Mesothelial cell of epicardium (in vitro differentiated cells): ENCODE measurements at places on chromosomes 4 and X. TPM values are rescaled to one million over a fixed set of nuclear protein-coding genes. Genes with fewer than 3 reads are reported as not detected.
A peak's percentile ranks its signal among the peaks of the same experiment; 100 is the strongest.

- no peak overlapping the region for H3K4me3 ChIP-seq
- no peak overlapping the region for H3K27ac ChIP-seq
- DNase-seq, result no peak
- H3K36me3 ChIP-seq, result no peaks in the 10 kb centered on the region
- H3K4me1 ChIP-seq, result peaks cover 5% of the 10 kb centered on the region
- H3K27me3 ChIP-seq, result peaks cover 51% of the 10 kb centered on the region
Measured at GRCh38 chrX:8684201-8684965, 47.6 kb downstream of the ANOS1 start.

DNA sequence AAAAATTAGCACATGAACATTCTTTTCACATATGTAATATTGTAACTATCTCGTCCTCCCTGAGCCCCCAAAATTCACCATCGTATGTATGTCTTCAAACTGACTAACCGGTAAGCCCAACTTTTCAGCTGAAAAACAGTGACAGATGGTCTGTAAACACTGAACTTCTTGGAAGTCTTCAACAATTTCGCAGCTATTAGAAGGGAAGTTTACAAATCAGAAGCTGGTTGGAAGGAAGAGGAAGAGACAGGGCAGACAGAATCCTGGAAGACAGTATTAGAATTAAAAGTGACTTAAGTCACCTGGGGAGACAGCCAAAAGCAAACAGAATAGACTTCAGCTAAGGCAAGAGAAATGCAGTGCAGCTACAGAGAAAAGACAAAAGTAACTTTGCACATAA, 858.4 kb downstream of the ADGRL3 start:
- DNase-seq, result no peak
- no peak overlapping the region for H3K4me3 ChIP-seq
- no peaks in the 10 kb centered on the region for H3K27me3 ChIP-seq
- H3K36me3 ChIP-seq, result peaks cover 2% of the 10 kb centered on the region
- H3K27ac ChIP-seq, result peak overlapping the region; percentile 9

- H3K27ac ChIP-seq, result no peak overlapping the region
- no peak overlapping the region for H3K4me3 ChIP-seq
- H3K27me3 ChIP-seq, result peaks cover 4% of the 10 kb centered on the region
- H3K36me3 ChIP-seq, result no peaks in the 10 kb centered on the region
- no peak for DNase-seq
- H3K4me1 ChIP-seq, result no peaks in the 10 kb centered on the region
Measured at GRCh38 chr4:20122198-20122988, 129.3 kb upstream of the SLIT2 start.

- H3K27ac ChIP-seq, result no peak overlapping the region
- H3K4me3 ChIP-seq, result no peak overlapping the region
- H3K27me3 ChIP-seq, result no peaks in the 10 kb centered on the region
- no peaks in the 10 kb centered on the region for H3K4me1 ChIP-seq
- H3K36me3 ChIP-seq, result peaks cover 3% of the 10 kb centered on the region
Measured at GRCh38 chr4:105050896-105051295, 95.8 kb upstream of the TET2 start.

- no peaks in the 10 kb centered on the region for H3K36me3 ChIP-seq
- no peak for DNase-seq
- H3K4me1 ChIP-seq, result no peaks in the 10 kb centered on the region
- no peak overlapping the region for H3K4me3 ChIP-seq
Measured at GRCh38 chrX:55201930-55202579, 18.1 kb upstream of the PAGE5 start.

- peaks cover 36% of the 10 kb centered on the region for H3K4me1 ChIP-seq
- no peak for DNase-seq
- H3K36me3 ChIP-seq, result no peaks in the 10 kb centered on the region
Measured at GRCh38 chr4:169050284-169050683, 40.2 kb upstream of the CBR4 start.

DNA sequence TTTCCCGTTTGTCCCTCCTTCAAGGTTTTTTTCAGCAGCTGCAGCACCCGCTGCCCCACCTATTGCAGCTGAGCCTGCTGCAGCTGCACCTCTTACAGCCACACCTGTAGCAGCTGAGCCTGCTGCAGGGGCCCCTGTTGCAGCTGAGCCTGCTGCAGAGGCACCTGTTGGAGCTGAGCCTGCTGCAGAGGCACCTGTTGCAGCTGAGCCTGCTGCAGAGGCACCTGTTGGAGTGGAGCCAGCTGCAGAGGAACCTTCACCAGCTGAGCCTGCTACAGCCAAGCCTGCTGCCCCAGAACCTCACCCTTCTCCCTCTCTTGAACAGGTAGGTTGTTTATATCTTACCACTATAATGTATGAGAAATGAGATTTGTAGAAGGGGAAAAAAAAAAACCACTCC, 4.5 kb downstream of the PRR27 start:
- no peak overlapping the region for H3K27ac ChIP-seq
- no peak for DNase-seq
- H3K27me3 ChIP-seq, result no peaks in the 10 kb centered on the region
- H3K4me1 ChIP-seq, result no peaks in the 10 kb centered on the region

DNA sequence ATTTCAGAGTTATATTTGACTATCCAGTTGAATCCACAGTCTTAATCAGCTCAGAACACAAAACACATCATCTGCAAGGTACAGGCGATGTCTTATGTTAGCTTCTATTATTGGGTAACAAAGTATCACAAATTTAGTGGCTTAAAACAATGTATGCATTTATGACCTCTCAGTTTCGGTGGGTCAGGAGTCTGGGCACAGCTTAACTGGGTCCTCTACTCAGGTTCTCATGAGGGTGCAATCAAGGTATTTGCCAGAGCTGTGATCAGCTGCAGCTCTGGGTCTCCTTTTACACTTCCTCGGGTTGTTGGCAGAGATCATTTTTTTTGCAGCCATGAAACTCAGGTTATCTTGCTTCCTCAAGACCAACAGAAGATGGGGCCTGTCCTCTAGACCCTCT, 498.9 kb downstream of the IDS start:
- no peak overlapping the region for H3K4me3 ChIP-seq
- H3K4me1 ChIP-seq, result peaks cover 3% of the 10 kb centered on the region
- no peak overlapping the region for H3K27ac ChIP-seq

GRCh38 chr4:166078955-166079354, 205.9 kb downstream of the TLL1 start:
- no peaks in the 10 kb centered on the region for H3K36me3 ChIP-seq
- H3K4me1 ChIP-seq, result no peaks in the 10 kb centered on the region
- H3K27ac ChIP-seq, result no peak overlapping the region
- no peak overlapping the region for H3K4me3 ChIP-seq

DNA sequence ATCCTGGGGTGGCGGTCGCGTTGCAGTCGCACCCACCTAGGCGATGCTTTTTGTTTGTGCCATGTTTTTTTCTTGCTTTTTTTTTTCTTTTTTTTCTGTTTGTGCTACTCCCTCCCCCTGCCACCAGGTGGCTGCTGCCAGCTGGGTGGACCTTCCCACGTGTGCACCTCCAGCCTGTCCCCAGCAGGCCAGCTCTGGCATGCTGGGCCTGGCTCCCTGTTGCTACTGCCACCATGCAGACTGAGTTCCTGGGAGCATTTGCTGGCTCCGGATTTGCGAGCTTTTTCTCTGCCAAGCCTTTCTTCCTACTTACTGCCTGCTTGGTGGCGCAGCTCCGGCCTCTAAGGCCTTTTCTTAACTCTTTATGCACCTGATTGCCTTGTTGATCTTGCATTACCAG, 161.2 kb upstream of the WDFY3 start:
- H3K36me3 ChIP-seq, result no peaks in the 10 kb centered on the region
- H3K4me1 ChIP-seq, result peaks cover 4% of the 10 kb centered on the region
- H3K4me3 ChIP-seq, result no peak overlapping the region
- DNase-seq, result no peak
- no peaks in the 10 kb centered on the region for H3K27me3 ChIP-seq

DNA sequence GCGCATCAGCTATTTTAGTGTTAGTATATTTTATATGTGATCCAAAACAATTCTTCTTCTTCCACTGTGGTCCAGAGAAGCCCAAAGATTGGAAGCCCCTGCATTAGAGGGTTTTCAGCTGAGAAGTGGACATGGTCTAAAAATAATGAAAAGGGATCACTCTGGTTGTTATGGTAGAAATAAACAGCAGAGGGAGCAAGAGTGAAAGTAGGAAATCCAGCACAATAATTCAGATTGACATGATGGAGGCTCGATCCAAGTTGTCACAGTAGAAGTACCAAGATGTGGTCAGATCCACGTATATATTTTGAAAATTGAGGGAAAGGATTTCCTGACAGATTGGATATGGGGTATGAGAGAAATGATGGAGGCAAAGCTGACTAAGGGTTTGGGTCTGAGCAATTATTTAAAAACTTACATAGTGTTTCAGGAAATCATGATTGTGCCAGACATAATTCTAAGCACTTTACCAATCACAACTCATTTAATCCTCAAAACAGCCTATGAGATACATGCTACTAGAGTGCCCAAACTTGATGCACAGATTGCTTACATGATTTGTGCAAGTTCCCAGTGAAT, 17.0 kb upstream of the TMEM144 start:
- no peak overlapping the region for H3K4me3 ChIP-seq
- no peak overlapping the region for H3K27ac ChIP-seq
- no peaks in the 10 kb centered on the region for H3K36me3 ChIP-seq
- no peaks in the 10 kb centered on the region for H3K27me3 ChIP-seq
- H3K4me1 ChIP-seq, result no peaks in the 10 kb centered on the region

DNA sequence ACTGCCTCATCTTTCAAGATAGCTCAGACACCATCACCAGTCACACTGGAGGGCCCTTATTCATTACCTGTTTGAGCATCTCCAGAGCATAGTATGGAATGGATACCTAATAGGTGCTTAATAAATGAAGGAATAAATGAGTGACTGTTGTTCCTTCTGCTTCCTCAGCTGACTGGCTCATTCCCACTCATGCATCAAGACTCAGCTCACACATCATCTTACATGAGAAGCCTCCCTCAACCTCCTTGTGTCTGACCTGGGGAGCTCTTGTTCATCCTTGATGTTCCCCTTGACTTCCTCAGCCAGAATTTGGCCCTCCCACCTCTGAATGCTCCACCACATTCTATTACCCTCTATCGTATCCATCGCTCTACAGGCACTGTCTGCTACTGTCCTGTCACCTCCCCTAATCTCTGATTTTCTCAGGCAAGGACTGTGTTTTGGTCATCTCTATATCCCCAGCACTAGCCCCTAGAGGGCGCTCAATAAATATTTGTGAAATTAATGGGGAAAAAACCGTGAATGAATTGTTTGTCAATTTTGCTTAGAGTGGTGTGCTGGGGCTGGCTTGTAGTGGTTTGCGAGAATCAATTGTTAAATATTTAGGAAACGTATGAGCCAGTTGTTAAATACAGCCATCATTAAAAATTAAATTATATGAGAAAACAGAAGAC, 88.3 kb downstream of the NHSL2 start:
- no peak overlapping the region for H3K4me3 ChIP-seq
- DNase-seq, result no peak
- H3K27me3 ChIP-seq, result no peaks in the 10 kb centered on the region
- H3K36me3 ChIP-seq, result no peaks in the 10 kb centered on the region

GRCh38 chr4:59540311-59540710, 1659.8 kb upstream of the ADGRL3 start:
- H3K36me3 ChIP-seq, result no peaks in the 10 kb centered on the region
- no peak overlapping the region for H3K27ac ChIP-seq
- DNase-seq, result no peak

DNA sequence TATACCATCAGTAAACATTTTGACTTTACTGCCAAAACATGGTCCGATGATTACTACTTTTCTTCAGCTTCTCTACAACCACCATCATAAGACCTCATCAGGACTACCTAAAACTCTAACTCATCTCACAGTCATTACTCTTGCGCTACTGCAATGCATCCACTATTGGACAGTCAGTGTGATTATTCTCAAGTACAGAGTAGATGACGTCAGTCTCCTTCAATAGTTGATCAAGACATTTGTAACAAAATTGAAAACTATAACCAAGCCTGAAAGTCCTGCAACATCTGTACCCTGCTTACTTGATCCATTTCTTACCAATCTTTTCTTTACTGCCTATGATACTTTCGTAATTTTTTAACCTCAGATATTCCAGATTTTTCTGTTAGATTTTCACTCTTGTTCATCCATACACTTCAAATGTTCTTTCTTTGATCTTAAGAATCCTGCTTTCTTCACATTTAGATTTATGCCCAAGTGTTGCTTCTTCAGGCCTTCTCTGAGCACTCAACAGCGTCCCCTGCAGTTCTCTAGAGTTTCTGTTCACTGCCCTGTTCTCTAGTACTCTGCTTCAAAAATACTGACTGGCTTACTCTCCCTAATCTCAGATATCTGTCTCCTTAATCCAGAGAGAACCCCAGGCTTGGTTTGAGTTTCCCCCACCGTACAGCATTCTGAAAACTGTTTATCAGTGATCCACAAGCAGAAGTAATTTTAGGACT, 1517.6 kb downstream of the STIM2 start:
- no peaks in the 10 kb centered on the region for H3K27me3 ChIP-seq
- no peaks in the 10 kb centered on the region for H3K4me1 ChIP-seq
- H3K27ac ChIP-seq, result no peak overlapping the region
- DNase-seq, result no peak

The SPANXA1 gene
- not detected in 3 replicates for total RNA-seq

The CXXC4 gene
- 4.6 to 5.1 TPM (median 5.0 TPM) in 3 replicates for total RNA-seq

The ZXDA gene
- 0.16 to 0.38 TPM (median 0.36 TPM) in 3 replicates for total RNA-seq

The TMEM144 gene
- total RNA-seq, result 5.4 to 6.3 TPM (median 5.7 TPM) in 3 replicates
